ENCODE measurements at places on chromosomes 1 and 21. TPM values are rescaled to one million over a fixed set of nuclear protein-coding genes. Genes with fewer than 3 reads are reported as not detected.
A peak's percentile ranks its signal among the peaks of the same experiment; 100 is the strongest.

- H3K36me3 ChIP-seq = no peaks in the 10 kb centered on the region
- no peak overlapping the region for H3K27ac ChIP-seq
- no peaks in the 10 kb centered on the region for H3K4me1 ChIP-seq
- H3K27me3 ChIP-seq = peaks cover 15% of the 10 kb centered on the region
Observed at GRCh38 chr1:224045556-224045955, 68.4 kb upstream of the FBXO28 start.

GRCh38 chr1:202234331-202235002, 40.9 kb downstream of the LGR6 start:
- no peak overlapping the region for H3K27ac ChIP-seq
- H3K27me3 ChIP-seq = peaks cover 36% of the 10 kb centered on the region
- no peaks in the 10 kb centered on the region for H3K36me3 ChIP-seq
- H3K4me3 ChIP-seq = no peak overlapping the region
- no peak for DNase-seq
- H3K4me1 ChIP-seq = peaks cover 3% of the 10 kb centered on the region

DNA sequence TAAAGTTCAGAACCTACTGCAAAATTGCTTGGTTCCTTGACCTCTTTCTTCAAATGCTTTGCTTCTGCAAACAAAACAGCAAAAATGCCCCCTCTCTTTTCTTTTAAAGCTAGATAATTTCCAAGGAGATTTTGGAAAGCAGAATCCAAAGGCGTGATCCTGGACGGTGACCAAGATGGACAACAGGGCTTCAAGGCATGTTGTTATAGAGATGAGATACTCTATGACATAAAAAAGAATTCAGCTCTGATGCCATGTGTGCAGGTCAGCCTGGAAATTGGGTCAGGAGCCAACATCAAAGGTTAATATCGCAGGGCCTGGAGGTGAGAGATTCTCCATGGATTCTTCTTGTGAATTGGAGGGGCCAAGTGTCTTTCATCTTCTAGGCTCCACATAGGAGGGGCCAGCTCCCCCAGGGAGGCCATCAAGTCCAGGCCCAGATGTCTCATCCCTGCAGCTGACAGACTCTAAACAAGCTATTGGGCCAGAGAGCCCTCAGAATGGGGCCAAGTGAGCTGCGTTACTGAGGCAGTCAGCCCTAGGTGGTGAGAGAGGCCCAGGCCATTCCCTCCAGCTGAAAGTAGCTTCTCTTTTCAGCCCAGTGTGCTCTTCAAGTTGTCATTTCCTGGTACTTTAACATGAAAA, 45.5 kb downstream of the NMNAT2 start:
- no peak overlapping the region for H3K4me3 ChIP-seq
- H3K27me3 ChIP-seq = peaks cover 10% of the 10 kb centered on the region
- no peak overlapping the region for H3K27ac ChIP-seq
- H3K4me1 ChIP-seq = peaks cover 25% of the 10 kb centered on the region
- H3K36me3 ChIP-seq = no peaks in the 10 kb centered on the region
- DNase-seq = no peak

DNA sequence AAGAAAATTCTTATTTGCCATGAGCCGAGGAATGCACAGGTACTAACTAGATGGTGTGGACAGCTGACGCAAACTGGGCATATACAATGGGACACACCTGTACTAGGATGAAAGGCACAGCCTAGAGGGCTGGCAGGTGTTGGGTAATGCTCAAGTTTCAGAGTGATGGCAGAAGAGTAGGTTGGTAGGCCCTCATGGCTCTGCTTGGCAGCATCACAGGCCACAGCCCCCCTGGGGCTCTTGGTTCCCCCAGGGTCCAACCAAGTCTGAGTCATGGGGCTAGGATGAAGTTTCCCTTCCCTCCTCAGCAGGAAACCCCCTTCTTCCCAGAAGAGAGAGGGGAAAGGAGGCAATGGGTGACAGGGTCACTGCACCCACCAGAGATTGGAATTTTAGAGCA, 35.2 kb downstream of the SPEN start:
- peaks cover 22% of the 10 kb centered on the region for H3K4me1 ChIP-seq
- H3K27me3 ChIP-seq = no peaks in the 10 kb centered on the region
- H3K4me3 ChIP-seq = no peak overlapping the region
- H3K36me3 ChIP-seq = peaks cover 4% of the 10 kb centered on the region
- H3K27ac ChIP-seq = no peak overlapping the region
- DNase-seq = no peak

DNA sequence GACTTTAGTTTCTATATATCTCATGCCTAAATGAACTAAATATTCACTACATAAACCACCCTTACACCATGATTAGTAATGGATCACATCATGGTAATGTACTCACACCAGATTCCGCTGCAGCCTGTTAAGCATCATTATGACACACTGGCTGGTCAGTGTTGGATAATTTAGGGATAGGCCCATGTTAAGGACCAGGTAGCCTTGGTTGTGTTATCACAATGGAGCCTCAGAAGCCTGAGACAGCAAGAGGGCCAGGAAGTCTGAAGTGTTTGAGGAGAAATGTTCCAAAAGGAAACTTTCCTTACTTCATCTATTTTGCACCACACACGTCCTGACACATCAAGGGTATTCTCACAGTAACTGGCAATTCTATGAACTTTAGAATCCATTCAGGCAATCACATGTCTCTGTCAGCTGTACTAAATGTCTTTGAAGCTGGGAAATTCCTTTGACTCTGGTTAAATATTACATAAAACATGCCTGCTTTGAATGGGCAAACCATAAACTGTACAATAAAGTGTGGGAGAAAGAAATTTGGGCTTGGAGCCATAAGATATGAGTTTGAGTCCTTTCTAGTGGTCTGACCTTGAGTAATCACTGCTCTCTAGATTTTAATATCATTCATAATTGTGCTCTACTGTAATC, 105.3 kb upstream of the DPT start:
- no peaks in the 10 kb centered on the region for H3K36me3 ChIP-seq
- no peak overlapping the region for H3K27ac ChIP-seq
- no peak for DNase-seq

DNA sequence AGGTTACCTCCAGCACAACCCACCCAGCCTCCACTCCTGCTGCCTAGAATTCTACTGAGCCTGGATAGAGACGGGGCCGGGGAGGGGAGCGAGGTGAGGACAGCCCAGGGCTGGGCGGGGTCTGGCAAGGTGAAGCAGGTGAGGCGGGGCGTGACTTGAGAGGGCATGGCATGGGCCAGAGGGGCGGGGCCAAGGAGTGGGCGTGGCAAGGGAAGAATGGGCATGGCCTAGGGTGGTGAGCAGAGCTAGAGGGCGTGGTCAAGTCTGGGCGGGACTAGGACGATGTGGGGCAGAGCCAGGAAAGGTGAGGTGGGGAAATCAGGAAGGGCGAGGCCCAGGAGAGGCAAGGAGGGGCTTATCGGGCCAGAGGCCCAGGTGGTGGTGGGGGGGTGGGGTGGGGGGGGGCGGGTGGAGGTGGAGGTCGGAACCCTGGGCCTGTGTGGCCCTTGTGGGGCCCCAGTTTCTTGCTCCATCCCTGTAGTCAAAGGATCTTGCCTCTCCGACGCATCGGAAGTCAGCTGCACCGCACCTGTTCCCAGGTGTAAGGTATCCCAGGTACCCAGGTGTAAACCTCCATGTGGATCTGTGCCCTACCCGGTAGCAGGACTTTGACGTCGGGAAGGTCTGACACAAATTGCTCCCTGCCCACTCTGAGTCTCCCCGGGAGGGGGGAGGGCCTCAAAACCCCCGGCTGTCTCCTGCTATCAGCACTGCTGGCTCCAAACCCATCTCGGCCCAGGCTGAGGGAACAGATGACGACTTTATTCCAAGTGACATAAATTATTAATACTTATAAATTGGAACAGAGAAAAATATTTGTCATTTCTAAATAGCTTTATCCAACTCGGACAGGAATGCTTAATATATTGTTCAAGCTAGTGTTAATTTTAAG, 32.9 kb upstream of the UTS2 start:
- peaks cover 18% of the 10 kb centered on the region for H3K27me3 ChIP-seq
- no peak for DNase-seq
- peak overlapping the region; percentile 42 for H3K27ac ChIP-seq
- no peaks in the 10 kb centered on the region for H3K36me3 ChIP-seq
- no peaks in the 10 kb centered on the region for H3K4me1 ChIP-seq

The ABCD3 gene
- total RNA-seq = 43.2 TPM

Data from progenitor cell of endocrine pancreas (in vitro differentiated cells).